NCI-H1092 treated with DMSO at 0.1 percent for 48 hours (cell line): ENCODE measurements at places on chromosomes 7 and 10.

DNA sequence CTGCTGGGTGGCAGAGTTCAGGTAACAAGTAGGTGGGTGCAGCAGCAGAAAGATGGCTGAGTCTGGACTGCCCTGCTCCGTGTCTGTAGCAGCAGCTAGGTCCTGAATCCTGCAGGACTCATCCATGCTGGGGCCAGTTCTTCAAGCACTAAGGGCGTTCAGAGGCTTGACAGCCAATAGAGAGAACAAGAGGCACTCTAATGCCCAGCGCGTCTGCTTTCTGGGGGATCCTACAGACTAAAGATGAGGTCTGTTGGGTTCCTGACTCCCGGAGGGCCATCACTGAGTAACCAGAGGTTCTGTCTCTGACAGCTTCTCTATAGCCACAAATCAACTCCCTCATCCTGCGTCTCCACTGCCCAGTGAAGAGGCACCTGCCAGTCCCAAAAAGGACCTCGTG is 125.5 kb downstream of the PTPN20 start:
- DNase-seq = no peak

DNA sequence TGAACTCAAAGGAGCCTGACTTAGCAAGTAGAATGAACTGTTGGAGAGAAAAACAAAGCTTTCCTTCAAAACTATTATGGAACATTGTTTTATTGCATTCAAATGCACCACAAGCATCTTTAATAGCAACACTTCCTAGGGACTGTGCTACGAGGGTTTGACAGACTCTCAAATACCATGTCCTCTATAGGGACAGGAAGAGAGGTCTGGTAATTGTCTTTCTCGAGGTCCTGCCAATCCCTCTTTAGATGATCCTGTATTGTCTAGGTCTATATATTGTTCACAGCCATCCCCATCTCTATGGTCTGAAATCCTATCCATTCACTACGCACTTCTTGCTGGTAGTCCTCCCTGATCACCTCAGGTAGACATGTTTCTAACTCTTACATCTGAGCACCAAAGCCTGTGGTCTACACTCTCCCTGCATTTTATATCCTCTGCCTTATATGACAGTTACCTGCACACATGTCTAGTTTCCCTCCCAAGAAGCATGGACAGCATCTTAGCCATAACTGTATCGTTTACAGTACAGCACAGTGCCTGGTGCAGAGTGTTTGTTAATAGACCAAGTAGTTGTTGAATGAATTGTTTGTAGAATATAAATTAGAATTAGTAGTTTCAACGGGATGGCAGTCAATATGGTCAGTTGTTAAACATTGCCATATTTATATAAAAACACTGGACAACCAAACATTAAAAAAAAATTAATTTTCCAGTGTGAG is 21.7 kb upstream of the LRRC17 start:
- DNase-seq = no peak

DNA sequence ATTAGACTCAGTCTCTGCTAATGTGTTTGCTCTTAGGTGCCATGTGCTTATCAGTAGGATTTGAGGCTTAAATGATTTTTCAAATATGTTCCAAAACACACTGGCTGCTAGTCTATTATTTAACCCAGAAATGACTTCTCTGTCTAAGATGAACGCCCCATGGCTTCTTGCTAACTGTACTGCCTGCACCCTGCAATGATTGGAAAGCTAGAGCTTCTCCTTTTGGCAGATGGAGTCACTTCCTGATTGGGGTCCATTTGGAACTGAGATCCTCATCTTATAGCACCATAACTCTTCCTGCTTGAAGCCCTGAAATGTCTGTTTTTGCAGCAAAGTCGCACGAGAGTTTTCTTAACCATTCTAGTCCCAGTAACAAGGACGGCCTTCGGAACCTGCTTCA is 186.5 kb upstream of the ADO start:
- no peak for DNase-seq

GRCh38 chr7:37320140-37320847 is 128.4 kb downstream of the ELMO1 start:
- no peak for DNase-seq

DNA sequence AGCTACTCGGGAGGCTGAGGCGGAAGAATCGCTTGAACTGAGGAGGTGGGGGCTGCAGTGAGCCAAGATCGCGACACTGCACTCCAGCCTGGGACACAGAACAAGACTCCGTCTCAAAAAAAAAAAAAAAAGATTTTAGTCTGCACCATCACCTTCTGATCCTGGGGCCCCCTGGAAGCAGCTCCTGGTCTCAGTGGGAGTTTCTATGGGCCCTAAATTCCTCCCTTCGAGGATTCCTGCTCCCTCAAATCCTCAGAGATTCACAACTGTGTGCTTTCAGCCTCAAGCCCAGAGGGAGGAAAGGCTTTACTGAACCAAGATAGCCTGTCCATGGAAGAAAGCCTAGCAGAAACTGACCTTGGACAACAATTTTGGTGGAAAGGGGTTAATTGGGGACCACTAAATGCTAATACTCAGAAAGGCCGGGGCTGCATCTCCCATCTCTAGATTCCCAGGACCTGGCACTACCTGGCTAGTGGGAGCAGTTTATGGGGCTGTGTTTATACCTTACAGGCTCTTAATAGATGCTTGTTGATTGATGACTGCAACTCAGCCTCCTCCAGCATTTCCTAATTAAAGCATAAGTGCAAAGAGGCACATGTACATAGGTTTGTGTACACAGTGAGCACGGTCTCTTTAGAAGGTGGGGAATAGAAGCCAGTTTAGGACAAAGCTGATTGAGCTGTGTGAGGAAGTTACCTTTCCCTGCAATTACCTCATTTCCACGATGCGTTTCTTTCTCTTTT is 9.2 kb upstream of the FGFR2 start:
- no peak for DNase-seq

- no peak for DNase-seq
Measured at GRCh38 chr7:102415685-102416225, 17.6 kb upstream of the ORAI2 start.

GRCh38 chr10:130389906-130390305 is 253.7 kb downstream of the GLRX3 start:
- DNase-seq = no peak

GRCh38 chr7:44767134-44767911 is 18.7 kb downstream of the ZMIZ2 start:
- no peak for DNase-seq

DNA sequence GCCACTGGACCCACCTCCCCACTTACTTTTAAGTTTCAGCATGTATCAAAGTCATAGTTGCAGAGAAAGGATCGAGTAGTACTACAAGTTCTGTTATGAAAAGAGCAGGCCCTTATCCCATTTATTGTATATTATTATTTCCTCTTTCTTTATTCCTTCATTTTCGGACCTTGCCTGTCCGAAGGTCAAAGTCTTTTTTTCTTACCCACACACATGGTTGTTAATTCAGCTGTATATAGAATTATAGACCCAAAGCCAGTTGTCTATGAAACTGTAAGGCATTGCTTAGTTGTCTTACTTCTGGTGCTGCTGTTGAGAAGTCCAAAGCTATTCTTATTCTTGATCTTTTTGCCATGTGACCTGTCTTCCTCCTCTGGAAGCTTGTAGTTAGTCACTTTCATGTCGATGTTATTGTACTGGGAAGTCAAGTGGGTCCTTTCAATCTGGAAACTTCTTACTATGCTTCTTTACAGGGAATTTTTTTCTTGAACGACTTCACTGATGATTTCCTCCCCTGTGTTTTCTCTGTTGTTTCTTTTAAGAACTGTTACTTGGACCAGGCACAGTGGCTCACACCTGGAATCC is 8.3 kb downstream of the NUDT5 start:
- no peak for DNase-seq

GRCh38 chr7:158077934-158078910 is 509.4 kb downstream of the PTPRN2 start:
- peak; percentile 89 for DNase-seq

DNA sequence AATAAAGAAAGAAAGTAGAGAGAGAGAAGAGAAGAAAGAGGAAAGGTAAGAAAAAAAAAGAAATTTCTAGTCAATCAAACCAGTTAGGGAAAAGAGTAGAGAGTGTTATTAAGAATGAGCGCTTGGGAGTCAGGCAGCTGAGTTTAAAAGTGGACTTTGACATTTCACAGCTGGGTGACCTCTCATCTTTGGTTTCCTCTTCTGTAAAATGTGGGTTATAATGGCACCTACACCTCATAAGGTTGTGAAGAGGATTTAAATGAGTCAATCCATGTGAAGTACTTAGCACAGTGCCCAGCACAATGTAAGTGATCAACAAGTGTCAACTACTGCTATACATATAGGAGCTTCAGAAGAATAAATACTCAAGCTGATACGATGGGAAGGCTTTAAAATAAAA is 12.2 kb downstream of the HOXA1 start:
- peak; percentile 37 for DNase-seq

DNA sequence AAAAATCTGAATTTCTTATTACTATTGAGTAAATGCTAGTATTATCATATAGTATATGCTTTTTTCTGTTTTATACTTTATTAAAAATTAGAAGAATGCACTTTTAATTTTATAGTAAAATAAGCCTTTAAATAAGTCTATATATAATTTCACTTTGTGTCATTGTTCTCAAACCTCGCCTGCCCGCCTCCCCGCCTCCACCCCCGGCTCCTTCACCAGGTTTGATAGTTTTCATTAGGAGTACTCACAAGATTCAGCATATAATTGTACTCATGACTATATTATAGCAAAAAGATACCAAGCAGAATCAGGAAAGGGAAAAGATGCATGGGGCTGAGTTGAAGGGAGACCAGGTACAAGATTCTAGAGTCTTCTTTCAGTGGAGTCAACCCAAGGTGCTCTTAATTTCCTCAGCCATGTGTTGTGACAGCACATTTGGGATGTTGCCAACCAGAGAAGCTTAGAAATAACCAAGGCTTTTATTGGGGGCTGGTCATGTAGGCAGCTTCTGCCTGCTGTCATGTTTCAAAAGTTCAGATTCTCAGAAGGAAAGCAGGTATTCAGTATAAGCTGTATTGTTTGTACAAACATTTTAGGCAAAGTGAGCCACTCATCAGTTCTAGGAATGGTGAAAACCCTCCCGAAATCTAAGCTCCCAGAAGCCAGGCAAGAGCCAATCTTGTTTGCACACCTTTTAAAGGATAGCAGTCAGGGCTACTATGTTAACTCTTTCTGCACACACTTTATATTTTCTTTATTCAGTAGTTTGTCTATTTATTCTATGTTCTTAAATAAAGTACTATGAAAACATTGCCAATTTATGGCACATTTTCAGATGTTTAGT is 12.3 kb downstream of the NHLRC2 start:
- DNase-seq = no peak

GRCh38 chr7:1087465-1087814 is 473 bp upstream of the GPER1 start:
- DNase-seq = no peak

DNA sequence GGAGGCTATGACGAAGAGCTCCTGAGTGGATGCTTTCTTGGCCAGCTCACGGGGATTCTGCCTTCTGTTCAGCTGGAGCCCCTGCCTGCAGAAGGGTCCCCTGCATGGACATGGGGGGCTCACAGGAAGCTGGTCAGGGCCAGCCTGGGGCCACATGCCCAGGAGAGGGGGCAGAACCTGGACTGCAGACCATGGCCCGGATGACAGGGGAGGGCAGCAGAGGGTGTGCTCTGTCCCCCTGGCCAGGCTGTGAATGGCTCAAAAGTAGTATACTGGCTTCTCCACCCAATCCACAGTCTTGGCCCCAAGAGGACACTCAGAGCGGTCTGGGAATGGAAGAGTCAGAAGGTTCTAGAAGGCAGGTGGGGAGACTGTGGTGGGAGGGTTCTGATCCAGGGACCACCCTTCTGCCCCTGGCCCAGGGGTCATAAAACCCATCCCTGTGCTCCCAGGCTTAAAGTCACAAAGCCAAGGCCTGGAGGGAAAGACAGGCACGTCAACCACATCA is 40.3 kb downstream of the PPIF start:
- DNase-seq = no peak

- DNase-seq = no peak
Measured at GRCh38 chr7:106901828-106902441, 36.9 kb downstream of the PIK3CG start.

DNA sequence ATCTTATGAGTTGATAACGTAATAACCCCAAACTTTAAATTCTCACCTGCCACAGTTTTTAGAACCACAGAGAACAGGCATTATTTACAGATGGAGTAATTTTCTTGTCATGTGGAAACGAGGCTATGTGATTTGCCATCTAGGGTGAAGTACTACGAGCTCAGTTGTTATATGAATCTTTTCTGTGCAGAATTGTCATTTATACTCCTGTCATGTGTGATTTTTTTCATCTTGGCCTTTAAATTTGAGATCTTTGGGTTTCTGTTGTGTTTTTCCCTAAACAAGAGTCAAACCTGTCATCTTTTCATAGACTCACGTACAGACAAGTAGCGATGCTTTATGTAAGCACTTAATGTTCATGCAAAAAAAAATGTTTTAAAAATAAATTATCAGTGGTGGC is 153.7 kb upstream of the TAC1 start:
- no peak for DNase-seq

- no peak for DNase-seq
Measured at GRCh38 chr7:138064856-138065357, 11.4 kb upstream of the AKR1D1 start.

DNA sequence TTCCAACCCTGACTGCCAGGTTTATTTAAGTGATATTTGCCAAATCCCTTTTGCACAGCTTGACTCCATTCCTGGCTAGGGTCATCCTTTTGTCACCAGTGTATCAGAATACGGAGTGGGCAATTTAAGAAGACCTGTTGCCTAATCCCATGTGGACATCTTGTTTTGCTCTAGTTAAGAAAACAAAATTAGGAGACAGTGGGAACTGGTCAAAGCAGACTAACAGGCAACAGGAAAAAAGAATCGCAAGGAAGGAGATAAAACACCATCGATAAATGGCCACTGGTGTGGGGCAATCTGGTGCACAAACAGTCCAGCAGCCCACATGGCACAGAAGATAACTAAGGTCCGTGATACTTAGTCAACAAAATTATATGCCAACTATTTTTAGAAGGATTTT is 21.4 kb downstream of the KDM7A start:
- no peak for DNase-seq

DNA sequence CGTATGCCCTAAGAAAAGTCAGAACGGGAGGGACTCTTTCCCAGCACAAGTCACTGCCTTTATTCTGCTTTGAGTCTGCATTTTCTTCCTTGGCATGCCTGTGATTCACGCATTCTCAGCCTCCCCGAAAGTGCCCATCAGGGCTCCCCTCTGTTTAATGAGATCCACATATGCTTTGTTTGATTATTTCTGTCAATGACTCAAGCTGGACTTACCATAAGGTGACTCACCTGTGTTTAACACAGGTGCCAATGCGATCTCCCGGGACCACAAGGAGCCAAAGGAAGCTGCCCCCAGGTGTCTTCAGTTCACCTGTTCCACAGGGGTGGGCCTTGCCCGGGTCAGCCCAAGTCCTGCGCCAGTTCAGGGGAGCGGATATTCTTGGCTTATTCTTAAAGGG is 386.0 kb upstream of the SHH start:
- no peak for DNase-seq
